NK-92 treated with Interleukin-12 subunit alpha and Interleukin-12 subunit beta, amount 100 ng/mL, for 24 hours (cell line): ENCODE measurements at places on chromosomes 13 and 19.

GRCh38 chr13:104281910-104282309, 1215.7 kb upstream of the SLC10A2 start:
- no peak for DNase-seq

DNA sequence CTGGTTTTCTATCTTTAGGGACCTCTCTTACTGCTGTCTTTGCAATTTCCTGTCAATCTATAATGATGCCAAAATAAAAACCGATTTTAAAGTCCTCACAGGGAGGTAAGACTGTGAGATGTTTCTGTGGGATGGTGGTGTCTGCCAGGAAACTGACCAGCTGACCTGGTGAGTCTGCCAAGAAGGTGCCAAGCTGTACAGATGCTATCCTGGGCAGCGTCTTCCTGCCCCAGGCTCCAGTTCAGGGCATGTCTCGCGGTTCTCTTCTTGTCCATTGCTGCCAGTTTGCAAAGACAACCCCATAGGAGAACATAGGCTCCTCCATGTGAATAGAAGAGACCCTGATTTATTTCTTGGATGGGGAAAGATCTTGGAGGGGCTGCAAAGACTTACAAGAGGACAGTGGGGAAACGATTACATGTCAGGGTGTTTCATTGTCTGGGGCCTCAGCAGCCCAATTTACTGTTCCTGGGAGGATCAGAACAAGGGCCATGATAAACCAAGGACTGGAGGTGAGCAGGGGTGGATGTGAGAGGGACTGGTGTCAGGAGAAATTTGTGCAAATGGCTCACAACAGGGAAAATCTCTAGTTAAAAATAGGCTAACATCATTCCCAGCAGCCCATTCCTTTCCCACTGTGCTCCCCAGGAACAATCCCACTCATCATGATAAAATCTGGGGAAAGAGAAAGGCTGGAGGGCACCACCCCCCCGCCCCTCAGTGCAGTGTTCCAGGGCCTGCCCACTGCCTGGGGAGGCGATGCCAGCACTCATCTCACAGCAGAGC, 42.7 kb upstream of the VSTM2B start:
- no peak for DNase-seq

- no peak for DNase-seq
These were observed 71.2 kb downstream of the MYO16 start for GRCh38 chr13:108700422-108701170.

DNA sequence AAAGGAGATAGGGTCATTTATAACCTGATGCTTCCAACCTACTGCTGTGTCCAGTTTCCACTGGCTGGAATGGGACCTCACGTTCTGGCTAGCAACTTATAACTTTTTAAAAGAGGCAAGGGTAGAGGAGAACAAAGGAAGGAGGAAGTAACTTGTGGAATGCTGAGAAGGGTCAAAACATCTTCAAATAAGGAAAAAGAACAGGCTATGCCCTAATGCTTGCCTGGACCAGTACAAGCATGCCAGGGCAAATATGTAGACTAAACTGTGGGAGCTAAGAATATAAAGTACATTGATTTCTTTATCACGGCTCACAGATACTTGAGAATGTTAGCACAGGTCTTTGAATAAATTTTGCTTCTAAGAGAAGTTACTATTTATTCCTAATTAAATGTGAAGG, 1.5 kb upstream of the ZNF561 start:
- DNase-seq = no peak

DNA sequence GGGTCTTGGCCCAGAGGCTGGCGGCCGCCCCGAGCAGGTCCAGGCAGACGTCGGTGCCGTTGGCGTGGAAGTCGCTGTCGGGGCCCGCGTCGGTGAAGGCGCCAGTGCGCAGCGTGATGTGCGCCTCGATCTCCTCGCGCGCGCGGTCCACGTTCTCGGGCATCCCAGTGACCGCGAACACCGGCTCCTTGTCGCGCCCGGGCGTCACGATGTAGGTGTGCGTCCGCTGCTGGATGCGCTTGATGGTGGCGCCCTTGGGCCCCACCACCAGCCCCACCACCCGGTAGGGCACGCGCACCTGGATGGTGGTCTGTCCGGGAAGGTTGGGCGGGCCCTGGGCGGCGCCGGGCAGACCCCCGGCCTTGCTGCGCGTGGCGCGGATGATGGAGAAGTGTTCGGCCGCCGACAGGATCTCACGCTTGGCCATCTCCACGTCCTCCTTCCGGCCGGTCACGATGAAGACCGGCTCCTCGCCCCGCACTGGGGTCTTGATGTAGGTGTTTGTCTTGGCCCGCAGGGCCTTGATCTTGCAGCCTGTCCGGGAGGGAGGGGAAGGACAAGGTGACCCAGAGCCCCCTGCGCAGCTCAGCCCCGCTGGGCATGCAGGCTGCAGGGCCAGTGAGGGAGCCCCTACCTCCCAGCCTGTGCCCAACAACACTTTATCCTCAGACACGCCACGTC, 11.6 kb downstream of the MEX3D start:
- no peak for DNase-seq

DNA sequence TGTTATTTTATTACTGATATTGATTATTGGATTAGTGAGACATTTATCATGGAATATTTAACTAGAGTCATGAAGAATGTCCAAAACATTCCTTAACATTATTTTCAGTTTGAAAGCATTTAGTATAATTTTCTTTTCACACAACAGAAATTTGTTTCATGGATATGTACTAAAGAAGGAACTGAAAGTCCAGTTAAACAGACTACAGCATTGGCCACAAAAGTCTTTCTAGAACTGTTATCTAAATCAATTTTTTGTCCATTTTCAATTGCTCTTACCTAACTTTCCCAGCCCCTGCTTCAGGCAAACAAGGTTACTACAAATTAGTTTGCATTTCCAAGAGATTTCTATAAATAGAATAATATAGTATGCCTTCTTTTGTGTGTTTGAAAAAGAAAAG, 1018.0 kb upstream of the PCDH20 start:
- no peak for DNase-seq

DNA sequence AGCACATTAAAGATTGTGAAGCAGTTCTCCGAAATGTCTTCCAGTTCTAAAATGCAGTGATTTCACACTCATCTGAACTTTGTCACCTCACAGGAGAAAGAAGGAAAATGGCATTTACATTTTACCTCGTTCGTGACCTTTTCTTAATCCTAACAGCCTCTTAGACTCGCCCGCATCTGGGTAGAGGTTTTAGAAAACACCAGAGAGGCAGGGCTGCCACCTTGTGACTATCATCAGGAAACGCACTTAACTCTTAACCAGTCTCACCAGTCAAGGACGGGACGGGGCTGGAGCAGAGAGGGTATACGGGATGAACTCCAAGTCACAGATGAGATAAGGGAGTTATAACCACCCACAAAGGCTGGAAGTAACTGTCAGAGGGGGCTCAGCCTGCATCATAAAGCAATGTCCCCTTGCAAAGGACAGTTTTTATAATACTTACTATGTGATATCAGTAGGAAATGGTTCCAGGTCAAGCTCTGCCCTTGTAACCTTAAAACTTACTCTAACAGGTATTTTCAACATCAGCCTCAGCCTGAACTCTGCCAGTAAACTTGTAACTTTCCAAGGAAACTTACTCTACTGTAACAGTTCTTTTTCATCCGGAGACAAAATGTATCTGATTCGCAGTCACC, 8.6 kb upstream of the CEACAM6 start:
- DNase-seq = peak; percentile 27

DNA sequence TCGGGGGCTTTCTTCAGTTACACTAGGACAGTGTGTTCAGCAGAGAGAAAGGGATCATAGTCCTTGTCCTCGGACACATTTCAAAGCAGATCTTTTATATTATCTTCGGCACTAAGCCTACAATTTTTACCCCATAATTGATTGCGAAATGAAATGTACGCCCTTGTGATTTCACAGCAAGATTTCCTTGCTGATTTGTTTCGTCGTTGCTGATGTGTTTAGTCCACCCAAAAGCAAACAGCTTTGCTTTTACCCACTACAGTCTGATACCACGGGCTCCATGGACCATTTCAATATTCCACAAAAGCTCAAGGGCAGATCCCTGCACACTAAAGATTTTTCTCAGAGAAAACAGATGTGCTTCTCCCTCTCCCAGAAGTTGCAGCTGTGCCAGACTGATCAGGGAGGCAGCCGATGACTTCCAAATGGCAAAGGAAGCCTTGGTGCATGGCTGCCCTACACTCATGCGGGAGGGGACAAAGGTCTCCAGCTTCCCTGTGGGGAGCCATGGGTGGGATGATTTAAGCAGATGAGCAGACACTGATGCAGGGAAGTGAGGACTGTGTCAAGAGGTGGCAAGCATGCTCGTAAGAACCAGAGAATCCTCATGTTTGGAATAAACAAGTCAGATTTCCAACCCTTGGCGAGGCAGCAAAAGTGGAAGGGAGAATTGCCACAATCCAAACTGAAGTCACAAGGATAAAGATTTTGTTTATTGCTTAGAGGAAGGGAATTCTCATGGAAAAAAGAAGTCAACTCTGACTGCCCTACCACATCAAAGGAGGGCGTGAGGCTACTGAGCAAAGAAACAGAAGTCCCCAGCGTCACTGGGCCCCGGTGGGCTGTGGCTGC, 81.1 kb downstream of the STK24 start:
- no peak for DNase-seq

DNA sequence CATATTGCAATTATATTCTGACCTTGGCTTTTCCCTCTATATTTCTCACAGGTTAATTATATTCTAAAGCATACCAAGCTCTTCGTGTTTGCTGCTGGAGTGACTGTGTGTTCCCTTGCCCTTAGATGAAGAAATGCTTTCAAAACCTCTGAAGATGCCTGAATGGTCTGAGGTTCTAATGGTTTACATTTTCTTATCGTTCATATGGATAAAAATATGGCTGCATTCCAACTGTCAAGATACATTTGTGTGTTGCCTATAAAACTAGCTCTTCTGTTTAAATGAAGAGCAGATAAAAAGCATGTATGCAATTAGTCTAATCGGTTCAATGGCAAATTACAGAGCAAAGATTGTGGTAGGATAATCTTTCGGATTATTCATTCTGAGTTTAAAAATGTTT, 68.4 kb upstream of the ANKRD10 start:
- DNase-seq = no peak

GRCh38 chr19:6260912-6261650, 18.7 kb downstream of the MLLT1 start:
- no peak for DNase-seq

DNA sequence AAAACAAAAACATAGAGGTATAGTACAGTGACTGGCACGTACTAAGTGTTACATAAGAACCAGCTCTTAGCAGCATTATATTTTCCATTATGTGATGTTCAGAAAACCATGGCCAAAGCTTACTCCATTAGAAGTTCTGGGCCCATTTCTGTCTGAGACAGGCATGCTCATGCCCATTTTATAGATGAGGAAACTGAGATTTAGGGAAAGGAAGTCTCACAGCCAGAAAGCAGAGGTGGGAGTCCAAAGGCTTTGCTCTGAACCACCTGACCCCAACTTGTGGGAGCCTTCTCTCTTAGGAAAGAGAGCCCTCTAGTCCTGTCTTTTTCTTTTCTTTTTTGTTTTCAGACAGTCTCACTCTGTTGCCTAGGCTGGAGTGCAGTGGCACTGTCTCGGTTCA, 2.3 kb downstream of the AP2S1 start:
- no peak for DNase-seq

- DNase-seq = no peak
These were observed 8.3 kb downstream of the TEX29 start for GRCh38 chr13:111328574-111329410.

GRCh38 chr19:403221-404027, 5.5 kb downstream of the C2CD4C start:
- no peak for DNase-seq

GRCh38 chr13:97211300-97211699, 10.8 kb upstream of the MBNL2 start:
- DNase-seq = no peak

GRCh38 chr13:53848366-53848961, 819.9 kb downstream of the OLFM4 start:
- DNase-seq = no peak

GRCh38 chr19:35044317-35045117, 3.0 kb downstream of the HPN start:
- peak; percentile 12 for DNase-seq

- no peak for DNase-seq
These were observed 18.7 kb downstream of the SHC2 start for GRCh38 chr19:442085-442484.

DNA sequence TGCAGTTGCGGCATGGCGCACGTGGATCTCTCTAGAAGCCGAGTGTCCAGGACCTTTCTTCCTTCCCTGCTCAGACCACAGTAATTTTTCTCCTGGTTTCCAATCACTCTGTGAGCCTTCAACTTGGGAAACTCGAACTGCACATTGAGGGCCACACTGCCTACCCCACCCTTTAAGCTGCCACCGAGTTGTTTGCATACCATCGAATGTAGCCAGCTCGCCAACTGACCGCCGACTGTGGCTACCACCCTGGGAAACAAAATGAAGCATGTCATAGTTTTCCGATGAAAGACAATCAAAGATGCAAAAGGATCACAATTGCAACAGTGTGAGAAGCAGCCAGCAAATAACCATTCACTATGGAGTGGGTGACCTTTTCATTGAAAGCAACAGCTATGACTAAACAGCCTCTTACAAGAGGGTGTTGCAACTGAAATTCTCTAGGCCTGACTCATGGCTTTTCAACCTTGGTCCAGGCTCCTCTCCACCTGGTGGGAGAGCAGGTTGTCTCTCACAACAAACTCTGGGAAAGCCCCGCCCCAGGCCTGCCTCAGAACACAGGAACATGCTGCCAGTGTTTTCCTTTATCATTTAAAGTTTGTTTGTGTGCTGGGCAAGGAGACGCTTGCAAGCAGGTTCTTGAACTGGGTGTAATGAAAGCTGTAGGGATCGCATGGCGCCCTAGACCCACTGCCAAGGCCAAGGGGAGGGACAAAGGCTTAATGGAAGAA, 141.7 kb upstream of the SERP2 start:
- DNase-seq = no peak

DNA sequence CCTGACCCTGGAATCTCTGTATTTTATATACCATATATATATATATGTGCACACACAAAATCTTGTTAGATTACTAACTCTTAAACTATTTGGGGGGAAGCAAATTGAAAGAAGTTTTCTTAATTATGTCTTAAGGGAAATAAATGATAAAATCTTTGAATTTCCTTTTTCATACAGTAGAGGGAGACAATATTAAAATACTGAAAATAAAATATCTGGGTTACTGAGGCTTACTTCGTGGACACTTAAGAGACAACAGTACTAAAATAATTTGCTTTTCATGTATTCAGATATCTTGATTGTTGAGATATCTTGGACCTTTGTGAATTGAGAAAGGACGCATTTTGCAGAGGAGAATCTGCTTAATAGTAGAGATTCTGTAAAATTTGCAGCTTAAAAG, 17.0 kb downstream of the SUGT1 start:
- no peak for DNase-seq

DNA sequence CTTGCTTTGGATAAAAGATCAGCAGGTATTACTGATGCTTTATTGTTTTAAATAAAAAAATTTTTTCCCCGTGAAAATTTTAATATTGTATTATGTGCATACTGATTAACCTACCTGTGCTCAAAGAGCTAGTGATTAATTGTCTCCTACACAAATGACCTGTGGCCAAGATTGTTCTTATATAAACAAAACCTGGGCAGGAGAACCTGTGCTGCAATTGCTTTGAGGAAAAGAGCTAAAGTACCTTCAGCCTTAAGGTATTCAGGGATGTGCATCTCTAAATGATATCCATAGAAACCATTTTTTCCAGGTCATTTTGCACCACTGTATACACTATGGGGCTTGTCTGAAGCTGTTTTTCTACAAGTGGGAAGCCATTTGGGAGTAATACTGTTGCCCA, 1.2 kb downstream of the FRY start:
- no peak for DNase-seq

GRCh38 chr13:76735641-76736040, 150.6 kb downstream of the KCTD12 start:
- no peak for DNase-seq
